Globus pallidus (tissue), 1 donor: ENCODE measurements at places on chromosomes 12 and 14.

GRCh38 chr14:84929086-84929485 is 600.9 kb upstream of the FLRT2 start:
- no peak for DNase-seq

DNA sequence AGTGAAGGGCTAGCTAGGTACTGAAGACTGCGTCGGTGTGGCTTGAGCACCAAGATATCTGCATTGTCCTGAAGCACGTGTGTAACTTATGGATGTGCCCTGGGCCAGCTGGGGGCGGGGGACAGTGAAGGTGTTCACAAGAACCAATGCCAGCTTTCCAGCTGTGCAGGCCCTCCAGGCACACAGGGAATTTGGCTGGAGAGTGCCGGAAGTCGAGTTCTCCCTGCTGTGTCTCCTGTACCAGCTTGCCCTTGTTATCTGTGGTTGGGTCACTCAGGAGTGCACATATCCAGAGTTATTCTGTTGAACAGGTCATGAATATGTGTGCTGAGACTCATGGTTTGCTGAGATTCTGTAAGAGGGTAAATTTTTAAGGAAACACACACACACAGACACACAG is 75.9 kb upstream of the CRY1 start:
- no peak for DNase-seq

DNA sequence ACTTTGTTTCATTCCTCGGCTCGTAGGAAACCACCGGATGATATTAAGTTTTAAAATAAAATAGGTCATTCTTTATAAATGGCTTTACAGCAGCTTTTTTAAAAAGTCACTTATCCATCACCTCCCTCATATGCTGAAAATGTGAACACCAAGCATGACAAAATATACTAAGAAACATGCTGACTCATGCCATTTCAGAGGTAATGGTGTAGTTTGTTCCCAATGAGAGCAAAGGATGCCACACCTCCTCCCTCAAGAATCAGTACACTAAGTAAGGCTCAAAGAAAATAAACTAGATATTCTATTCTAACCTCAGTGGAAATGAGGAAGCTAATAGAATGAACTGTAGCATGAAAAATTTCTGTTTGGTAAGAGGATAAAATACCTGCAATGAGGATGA is 5.5 kb upstream of the DIO2 start:
- no peak for DNase-seq

DNA sequence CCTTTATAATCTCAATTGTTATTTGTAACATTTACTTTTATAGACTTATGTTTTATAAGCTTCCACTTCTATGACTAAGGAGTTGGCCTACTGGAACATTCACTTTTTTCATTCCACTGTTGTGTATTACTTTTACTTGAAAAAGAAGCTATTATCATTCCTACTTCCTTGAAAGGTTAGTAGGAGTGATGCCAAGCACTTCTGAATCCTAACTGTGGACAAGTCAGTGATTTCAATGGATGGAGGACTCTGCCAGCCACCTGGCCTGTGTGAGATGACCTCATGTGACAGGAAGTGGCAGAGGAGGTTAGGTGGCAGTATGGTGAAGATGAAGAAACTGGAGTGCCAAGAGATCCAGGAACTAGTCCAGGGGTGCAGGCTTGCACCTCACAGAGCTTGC is 46.0 kb downstream of the TECPR2 start:
- no peak for DNase-seq

DNA sequence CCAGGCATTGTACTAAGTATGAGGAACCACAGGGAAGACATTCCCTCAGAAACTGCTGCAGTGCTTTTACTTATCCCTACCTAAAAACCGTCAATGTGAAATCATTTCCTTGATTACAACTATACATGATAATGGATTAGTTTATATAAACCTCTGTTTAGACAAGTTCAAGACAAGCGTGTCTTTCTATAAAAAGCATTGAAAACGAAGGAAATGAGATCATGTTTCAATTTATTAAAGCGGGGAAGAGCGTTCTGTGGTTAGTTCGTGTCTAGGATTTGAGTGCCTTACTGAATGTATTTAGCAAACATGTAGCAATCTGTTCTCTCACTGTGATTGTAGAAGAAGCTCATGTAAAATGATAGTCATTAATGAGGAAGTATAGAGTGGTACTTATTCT is 37.5 kb downstream of the GALC start:
- DNase-seq = no peak

- DNase-seq = no peak
Observed at GRCh38 chr12:41162461-41162860, 25.7 kb upstream of the PDZRN4 start.

GRCh38 chr14:81449576-81449975 is 49.5 kb upstream of the STON2 start:
- DNase-seq = no peak

- no peak for DNase-seq
Observed at GRCh38 chr12:127558361-127558760, 708.6 kb upstream of the TMEM132C start.

- no peak for DNase-seq
Observed at GRCh38 chr14:24839617-24840203, 205.7 kb upstream of the GZMB start.

GRCh38 chr12:114752217-114752616 is 68.2 kb upstream of the TBX3 start:
- DNase-seq = no peak

- DNase-seq = no peak
Observed at GRCh38 chr12:18068355-18068754, 21.6 kb downstream of the RERGL start.

DNA sequence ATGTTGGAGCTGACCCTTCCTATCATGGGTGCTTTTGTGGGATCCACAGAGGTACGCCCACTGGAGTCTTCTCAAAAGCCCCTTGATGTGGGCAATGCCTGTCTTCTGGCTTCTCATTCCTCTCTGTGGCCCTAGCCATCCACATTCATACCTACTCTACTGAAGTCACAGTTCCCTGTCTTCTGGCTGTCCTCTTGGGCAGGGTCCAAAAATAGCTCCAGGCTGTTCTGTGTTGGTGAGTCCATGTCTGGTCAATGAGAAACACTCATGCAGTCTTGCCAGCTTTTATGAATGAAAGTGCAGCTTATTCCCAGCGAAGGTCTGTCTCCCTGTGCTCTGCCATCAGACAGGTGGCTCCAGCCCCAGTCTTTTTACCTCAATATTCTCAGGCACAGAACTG is 135.9 kb upstream of the MDM1 start:
- DNase-seq = no peak

GRCh38 chr14:84250893-84251292 is 1279.1 kb upstream of the FLRT2 start:
- DNase-seq = no peak

DNA sequence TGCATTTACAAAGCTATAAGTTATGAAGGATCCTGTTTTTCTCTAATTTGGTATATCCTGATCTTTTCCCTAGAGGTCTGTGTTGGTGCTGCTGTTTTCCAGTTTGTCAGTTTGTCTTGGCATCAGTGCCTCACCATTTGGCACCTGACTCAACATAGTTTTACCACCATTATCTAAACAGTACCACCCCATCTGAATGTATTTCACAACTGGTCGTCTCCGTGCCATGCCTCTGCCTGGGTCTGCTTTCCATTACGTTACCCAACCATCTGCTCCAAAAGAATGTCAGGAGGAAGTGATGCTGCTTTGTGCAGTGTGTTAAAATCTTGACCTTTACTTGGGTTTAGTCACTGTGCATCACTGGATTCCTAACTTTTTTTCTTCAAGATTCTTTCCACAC is 129.3 kb upstream of the RASSF8 start:
- DNase-seq = no peak
